ENCODE measurements at places on chromosomes 1 and 21.

GRCh38 chr1:103525114-103525606 is 339 bp upstream of the RNPC3 start:
- DNase-seq = peak; percentile 75

GRCh38 chr21:36640721-36641244 is 58.1 kb upstream of the SIM2 start:
- no peak for DNase-seq

GRCh38 chr1:198887866-198888265 is 249.0 kb downstream of the PTPRC start:
- no peak for DNase-seq

GRCh38 chr21:37899146-37899545 is 17.1 kb downstream of the KCNJ6 start:
- no peak for DNase-seq
